ENCODE measurements at places on chromosomes 1 and 21.

DNA sequence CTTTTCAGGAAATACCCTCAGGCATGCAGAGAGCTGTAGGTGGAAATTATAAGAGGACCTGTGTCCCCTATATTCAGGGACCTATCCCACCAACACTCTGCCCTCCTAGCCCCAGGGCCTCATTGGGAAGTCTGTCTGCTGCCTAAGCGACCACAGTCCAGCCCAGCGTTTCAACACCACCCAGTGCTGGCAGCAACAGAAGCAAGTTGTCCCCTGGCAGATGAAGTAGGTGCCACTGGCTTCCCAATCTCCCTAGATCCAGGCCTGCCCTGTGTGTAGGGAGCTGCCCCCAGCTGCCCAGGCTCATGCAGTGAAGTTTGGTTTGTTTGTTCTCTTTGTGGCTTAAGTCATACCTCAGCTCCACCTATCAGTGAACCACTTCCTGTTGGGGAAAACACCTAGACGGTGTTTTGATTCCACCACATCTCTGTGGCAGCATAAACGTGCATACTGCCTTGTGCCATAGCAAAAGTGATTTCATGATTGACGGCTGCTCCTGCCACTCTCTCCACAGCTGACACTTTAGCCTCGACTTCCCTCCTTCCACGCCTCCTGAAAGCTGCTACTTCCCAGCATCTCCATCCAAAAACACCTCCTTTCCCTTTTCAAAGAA is 8.1 kb upstream of the LEFTY1 start:
- no peak for DNase-seq

GRCh38 chr1:68464891-68465290 is 15.1 kb upstream of the RPE65 start:
- DNase-seq, result no peak

DNA sequence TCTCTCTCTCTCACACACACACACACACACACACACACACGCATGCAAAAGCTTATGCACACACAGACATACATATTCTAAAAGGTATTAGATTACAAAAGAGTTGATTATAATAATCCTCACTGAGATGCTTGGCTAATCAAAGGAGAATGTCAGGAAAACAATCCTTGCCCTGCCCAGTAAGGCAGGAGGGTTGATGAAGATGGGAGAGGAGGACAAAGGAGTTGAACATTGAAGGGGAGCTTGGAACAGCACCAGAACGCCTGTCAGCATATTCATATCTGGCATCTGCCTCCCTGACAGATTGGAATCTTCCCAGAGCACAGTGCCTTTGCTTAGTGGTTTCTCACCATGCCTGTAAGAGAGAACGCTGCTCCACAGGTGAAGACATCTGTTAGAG is 68.6 kb upstream of the PALMD start:
- DNase-seq, result no peak

GRCh38 chr1:11337580-11338073 is 64.6 kb downstream of the UBIAD1 start:
- no peak for DNase-seq

- DNase-seq, result no peak
Observed at GRCh38 chr1:234515411-234515810, 36.4 kb upstream of the TARBP1 start.
